ENCODE measurements at places on chromosomes 6 and 20. TPM values are rescaled to one million over a fixed set of nuclear protein-coding genes. Genes with fewer than 3 reads are reported as not detected.

- no peak for DNase-seq
These were observed 22.6 kb upstream of the CRISP1 start for GRCh38 chr6:49888742-49889431.

DNA sequence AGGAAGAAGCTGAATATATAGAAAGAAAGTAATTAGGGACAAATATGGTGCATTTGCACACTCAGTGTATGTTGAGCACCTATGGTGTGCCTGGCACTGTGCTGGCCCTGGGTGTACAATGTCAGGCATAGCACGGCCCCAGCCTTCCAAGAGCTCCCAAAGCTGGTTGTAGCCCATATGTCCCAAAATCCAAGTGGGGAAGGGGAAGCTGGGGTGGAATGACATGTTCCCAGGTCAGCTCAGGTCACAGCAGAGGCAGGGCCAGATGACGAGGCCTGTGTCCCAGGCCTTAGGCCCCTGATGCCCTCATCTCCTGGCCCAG lies 170.0 kb downstream of the VEGFA start:
- no peak for DNase-seq

DNA sequence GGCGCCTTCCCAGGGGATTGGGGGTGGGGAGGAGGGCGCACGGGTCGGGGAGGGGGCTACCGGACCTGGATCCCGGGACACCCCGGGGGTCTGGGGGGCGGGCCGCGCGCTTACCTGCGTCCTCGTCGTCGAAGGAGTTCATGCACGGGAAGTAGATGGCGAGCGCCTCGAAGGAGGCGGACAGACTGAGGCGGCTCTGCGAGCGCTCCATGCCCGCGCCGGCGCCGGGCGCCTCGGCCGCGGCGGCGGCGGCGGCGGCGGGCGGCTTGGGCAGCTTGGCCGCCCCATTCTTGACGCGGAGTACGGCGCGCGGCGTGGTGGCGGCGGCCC lies 320 bp downstream of the RIMS4 start:
- DNase-seq = no peak

- DNase-seq = peak; percentile 67
These were observed 128.9 kb downstream of the HIVEP2 start for GRCh38 chr6:142816031-142816430.

- no peak for DNase-seq
These were observed 277.7 kb downstream of the ADGB start for GRCh38 chr6:146876271-146877151.

DNA sequence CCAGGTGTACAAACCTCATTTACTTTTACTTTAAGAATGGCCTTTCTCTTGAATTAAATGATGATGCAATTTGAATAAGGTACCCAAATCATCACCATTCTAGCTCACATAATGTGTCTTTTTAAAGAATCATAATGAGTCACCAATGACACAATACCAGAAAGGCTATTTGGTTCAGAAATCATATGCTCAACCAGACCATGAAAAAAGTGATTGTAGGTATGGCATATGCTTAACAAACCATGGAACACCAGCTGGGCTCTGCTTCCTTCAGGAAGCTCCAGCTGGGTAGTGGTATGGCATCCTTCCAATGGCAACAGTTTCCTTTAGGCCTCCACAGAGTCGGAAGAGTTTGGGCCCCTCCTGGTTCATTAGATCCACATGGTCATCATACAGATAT lies 128.2 kb downstream of the FRK start:
- peak; percentile 97 for DNase-seq

The TGM6 gene
- total RNA-seq = not detected

The PRICKLE4 gene
- 3.1 TPM for total RNA-seq

- no peak for DNase-seq
These were observed 597 bp downstream of the LY86 start for GRCh38 chr6:6588924-6589709.

GRCh38 chr20:50256577-50256976 lies 65.9 kb downstream of the CEBPB start:
- DNase-seq = peak; percentile 44

DNA sequence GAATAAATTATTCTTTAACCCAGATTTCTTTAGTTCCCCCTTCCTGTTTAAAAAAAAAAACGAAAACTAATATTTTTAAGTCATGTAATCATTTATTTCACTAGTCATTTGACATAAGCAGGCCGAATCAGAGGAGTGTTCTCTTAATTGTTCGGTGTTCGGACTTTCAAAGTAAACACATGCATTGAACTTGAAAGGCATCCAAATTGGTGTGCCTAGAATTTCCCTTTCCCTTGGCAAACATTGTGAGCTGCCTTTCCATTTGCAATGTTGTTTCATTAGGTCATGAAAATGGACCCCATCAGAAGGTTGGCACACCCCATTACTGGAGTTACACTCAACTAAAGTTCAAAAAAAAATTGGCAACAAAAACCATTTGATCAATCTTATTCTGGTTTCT lies 283.0 kb upstream of the MARCKS start:
- DNase-seq = no peak

DNA sequence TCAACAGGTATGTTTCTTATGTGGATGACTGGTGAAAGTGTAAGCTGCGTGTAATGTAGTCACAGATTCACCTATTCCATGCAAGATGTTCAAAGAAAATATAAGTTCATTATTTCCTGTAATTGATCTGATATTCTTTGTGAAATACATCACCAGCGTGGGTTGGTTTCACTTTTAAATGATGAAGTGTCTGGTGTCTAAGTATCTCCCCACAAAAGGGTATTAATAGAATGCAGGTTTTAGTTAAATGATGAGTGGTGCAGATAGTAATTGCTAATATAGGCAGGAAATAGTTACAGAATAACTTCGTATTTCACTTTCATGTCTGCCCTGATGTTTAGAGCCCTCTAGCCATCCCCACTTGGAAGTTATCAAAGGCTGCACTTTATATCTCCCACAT lies 22.2 kb downstream of the PGBD1 start:
- DNase-seq = no peak

- no peak for DNase-seq
These were observed 4.9 kb upstream of the UBE2J1 start for GRCh38 chr6:89357390-89357789.

The SSR1 gene
- total RNA-seq = 109 TPM

The ECT2L gene
- not detected for total RNA-seq

The CCN5 gene
- not detected for total RNA-seq

The NOX3 gene
- total RNA-seq = not detected

DNA sequence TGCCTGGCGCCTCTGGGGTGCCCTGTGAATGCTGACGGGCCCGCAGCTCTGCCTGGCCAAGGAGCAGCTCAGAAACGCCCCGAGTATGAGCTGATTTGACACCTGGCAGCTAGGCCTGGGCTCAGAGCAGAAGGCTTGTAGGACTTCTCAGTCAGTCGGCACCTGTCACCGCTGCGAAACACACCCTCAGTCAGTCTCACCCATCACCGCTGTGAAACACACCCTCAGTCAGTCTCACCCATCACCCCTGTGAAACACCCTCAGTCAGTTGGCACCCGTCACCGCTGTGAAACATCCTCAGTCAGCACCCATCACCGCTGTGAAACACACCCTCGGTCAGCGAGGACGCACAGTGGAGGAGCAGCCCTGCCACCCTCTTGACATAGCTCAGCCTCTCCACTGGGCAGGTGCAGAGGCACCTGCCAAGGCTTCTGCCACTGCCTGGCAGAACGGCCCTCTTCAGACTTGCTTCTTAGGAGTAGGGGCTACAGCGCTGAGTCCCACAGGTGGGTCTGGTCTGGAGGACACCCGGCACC lies 109.0 kb downstream of the PSMB1 start:
- no peak for DNase-seq

The RIPOR3 gene
- 0.13 TPM for total RNA-seq

DNA sequence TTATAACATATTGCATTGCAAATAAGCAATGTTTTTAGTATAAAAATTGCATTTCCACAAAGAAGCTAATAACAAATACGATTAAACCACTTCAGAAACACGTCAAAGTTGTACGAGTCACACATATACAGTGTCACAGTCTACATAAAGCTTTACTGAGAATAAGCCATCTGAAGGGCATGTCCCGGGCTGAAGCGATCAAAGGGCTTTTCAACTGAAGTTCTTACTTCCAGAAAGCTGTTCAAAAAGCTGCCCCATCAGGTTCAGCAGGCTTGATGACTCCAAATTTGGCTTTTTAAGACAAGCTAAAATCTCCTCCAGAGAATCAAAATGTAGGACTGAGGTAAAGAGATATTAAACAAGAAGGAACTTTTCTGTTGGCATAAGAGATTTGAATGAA lies 37.5 kb upstream of the HAO1 start:
- no peak for DNase-seq

DNA sequence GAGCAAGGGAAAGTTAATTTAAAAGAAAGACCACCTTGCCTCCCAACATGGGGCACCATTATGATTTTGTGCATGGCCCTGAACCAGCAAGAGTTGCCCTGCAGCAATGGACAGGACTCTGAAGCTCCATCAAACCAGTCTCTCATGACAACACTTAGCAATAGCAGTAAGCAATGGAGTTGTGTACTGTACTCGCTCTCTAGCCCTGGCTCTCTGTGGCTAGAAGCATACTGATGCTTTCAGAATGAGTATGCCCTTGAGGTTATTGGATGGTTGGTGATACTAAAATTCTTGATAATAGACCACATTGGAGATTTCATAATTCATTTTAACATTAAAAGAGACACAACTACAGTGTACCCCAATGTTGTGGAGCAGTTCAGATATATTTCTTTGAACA lies 23.2 kb upstream of the LMBRD1 start:
- DNase-seq = no peak

DNA sequence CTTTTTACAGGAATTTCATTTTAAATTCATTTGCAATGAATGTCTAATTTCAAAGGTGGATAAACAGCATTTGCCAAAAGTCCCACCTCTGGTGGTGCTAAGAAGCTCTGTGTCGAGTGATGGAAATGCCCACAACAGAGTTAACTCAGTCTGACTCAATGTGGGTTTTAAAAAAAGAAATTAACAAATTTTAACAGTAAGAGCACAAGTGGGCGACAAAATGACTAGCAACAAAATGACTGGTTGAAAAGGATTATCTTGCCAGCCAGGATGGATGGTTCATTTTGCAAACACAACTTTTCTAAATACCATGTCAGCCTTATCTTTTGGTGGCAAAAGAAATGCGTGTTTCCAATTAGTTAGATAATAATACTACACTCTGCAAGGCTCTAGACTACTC lies 14.3 kb upstream of the TAGAP start:
- DNase-seq = no peak

The TOX2 gene
- 2.2 TPM for total RNA-seq

The SLC25A27 gene
- total RNA-seq = 2.1 TPM
